Stimulated activated CD4-positive, alpha-beta T cell treated with anti-CD3 and anti-CD28 coated beads, Interleukin-4, amount 100 ng/mL, for 4 hours (primary cell): ENCODE measurements at places on chromosomes 11 and 22.

DNA sequence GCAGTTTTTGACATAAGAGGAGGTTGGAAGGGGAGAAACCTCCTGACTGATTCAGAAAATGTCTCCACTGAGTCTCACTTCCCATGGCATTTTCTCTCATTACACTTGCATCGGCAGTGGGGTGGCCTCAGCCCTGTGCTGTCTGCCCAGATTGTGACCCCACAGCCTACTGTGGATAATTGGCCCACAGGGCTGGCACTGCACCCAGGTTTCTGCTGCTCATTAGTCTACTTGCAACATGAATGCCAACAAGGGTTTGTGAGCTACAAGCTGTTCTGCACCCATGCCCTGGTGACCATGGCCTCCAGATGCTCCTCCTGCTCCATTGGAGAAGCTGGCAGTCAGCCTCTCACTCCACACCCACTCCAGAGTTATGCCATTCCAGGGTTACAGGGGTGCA is 296.0 kb downstream of the CTTN start:
- DNase-seq = no peak

DNA sequence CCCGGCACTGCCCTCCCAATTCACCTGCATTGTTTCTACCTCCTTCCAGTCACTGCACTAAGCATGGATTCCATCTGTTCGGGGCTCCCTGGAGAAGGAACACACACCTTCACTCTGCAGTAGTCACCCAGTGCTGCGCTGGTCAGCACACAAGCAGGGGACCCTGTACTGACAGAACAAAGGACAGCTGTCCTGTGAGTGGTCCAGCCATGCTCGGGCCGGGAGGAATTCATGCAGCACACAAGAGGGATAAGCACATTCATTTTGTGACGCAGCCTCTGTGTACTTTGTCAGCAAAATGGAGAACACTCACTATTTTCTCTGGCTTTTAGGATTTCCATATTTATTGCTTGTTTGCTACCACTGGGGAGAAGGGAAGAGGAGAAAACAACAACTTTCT is 167.3 kb downstream of the NTM start:
- DNase-seq = no peak

DNA sequence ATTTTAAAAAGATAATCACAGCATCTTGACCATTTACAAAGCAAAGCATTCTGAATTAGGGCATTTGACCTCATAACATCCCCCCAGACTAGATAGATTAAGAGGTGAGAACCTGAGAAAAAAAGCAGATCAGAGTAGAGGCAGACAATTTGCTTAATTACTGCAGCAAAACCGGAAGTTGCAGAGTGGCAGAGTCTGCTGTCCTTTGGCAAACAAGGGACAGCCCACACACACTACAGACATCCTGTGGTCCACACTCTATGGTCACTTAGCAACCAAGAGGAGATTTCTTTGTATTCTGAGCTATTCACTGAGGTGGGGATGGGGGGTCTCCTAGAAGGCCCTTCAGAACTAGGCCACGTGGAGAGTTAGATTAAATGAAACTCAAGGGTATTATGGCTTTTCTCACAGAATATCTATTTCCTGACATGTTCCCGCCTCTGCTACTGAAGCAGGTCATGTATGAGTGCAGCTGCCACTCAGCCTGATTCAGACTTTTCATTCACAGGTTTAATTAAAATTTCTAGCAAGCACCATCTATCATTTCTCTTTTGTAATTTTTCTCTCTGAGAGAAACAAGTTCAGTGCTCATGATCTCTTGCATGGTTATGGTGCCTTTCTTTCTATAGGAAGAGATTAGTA is 48.5 kb downstream of the SVIP start:
- no peak for DNase-seq

GRCh38 chr11:132202621-132203020 is 832.2 kb downstream of the NTM start:
- no peak for DNase-seq

- DNase-seq = no peak
These were observed 79.4 kb upstream of the NARS2 start for GRCh38 chr11:78654071-78654470.

DNA sequence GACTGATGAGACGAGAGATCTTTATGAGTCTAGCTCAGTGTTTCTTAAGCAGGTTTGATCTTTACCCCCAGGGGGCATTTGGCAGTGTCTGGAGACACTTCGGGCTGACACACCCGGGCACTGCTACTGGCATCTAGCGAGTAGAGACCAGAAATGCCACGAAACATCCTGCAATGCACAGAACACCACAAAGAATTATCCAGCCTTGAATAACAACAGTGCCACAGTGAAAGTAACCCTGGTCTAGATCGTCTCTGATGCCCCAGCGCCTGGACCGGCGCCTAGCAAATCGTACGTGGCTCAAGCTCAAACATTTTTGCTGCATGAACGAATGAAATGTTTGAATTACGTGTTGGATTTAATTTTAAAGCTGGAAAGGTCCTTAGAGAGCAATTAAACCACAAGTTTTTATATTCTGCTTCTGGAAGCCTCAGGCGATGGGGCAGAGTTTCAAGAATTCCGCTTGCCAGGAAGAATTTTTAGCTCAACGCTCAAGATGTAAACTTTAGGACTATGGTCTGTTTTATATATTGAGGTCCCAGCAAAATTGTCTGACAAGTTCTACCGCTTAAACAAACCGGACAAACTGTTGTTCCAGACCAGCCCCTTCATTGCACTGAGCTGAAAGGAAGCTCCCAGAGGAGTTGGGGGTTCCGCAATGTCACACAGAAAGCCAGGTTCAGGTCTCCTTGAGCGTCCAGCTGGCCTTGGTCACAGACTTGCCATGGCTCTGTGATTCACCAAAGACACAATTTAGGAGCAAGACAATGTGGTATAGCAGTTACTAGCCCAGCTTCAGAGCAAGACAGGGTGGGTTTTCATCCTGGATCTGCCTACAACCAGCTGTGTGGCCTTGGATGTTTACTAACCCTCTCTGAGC is 44.2 kb upstream of the SMTN start:
- DNase-seq = no peak

DNA sequence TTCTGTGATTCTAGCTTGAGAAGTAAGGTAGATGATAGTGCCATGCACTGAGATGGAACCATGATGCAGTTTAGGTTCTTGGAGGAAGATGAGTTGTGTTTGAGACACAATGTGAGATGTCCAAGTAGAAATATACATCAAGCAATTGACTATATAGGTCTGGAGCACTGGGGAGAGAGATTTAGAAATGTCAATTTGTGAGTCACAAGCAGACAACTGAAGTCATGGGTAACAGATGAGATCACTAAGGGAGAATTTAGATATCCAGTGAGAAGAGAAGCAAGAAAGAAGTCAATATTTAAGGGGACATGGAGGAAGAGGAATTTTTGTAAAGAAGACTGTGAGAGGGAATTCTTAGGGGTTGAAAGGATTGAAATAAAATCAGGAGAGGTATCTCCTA is 65.1 kb upstream of the RRAS2 start:
- no peak for DNase-seq

DNA sequence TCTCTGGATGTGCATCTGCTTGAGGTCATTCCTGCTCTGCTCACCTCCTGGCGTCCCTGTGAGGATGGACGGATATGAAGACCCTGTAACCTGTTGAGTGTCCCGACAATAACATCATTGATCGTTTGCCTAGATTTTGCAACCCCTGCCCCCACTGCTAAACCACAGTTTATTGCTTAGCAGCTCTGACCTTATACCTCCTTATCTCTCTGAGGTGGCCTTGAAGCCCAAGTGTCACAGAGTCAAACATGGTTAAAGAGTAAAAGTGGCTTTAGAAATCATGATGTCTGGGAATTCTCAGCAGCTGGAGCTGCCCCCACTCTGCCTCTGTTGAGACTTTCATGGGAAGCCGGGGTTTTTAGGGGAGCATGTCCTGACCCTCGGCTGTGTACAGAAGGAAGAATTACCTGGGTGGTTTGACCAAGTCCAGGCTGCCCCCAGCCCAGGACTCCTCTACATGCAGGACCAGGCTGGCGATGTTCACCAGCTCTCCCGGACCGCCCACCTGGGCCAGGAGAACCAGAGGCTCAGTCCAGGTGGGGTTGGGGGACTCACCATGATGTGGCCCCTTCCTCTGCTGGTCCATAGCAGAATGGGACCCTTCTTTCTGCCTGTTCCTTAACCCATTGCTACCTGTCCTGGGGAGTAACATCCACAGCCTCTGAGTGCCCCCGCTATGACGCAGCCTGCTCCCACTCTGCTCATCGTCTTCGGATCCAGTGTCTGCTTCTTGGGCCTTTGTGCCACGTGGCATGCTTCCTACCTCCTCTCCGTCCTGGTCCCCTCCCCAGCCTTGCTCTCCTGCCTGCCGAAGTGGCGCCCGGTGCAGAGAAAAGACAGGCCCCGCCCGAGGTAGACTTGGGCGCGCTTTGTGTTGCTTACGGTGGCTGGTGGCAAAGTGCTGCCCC is 33.4 kb upstream of the FTH1 start:
- DNase-seq = no peak

- no peak for DNase-seq
These were observed 16.1 kb upstream of the RELT start for GRCh38 chr11:73359930-73360742.

DNA sequence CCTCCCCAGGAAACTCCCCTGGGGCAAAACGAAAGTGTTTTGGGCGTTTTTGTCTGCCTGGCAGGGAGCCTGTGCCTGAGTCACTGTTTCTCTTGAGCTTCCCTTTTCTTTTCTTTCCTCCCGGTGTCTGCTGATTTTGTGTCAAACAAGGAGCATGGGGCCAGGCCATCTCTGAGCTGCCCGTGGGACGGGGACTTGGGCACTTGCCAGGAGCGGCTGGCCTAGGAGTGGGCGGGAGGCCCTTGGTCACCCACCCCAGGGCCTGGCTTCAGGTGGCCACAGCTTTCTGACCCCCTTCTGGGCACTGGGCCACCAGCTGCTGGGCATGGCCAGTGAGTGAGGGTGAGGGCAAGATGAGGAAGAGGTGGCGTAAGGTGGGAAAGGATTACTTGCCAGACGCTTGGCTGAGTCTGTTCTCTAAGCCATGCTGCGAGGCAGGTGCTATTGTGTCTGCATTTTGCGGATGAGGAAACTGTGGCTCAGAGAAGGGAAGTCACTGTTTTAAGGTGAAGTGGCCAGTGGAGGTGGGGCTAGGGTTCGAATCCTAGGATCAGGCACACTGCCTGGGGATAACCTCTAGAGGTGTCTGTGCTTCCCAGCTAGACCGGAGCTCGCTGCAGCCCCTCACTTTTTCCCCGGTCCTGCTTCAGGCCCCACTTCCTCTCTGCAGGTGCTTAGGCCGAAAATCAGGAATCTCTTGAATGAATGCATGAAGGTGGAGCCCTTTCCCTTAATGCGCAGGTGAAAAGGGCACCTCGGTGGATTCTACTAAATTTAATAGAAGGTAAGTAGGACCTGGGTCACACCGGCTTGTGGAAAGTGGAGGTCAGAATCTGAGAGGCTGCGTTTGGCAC is 7.8 kb upstream of the NFAM1 start:
- DNase-seq = no peak

DNA sequence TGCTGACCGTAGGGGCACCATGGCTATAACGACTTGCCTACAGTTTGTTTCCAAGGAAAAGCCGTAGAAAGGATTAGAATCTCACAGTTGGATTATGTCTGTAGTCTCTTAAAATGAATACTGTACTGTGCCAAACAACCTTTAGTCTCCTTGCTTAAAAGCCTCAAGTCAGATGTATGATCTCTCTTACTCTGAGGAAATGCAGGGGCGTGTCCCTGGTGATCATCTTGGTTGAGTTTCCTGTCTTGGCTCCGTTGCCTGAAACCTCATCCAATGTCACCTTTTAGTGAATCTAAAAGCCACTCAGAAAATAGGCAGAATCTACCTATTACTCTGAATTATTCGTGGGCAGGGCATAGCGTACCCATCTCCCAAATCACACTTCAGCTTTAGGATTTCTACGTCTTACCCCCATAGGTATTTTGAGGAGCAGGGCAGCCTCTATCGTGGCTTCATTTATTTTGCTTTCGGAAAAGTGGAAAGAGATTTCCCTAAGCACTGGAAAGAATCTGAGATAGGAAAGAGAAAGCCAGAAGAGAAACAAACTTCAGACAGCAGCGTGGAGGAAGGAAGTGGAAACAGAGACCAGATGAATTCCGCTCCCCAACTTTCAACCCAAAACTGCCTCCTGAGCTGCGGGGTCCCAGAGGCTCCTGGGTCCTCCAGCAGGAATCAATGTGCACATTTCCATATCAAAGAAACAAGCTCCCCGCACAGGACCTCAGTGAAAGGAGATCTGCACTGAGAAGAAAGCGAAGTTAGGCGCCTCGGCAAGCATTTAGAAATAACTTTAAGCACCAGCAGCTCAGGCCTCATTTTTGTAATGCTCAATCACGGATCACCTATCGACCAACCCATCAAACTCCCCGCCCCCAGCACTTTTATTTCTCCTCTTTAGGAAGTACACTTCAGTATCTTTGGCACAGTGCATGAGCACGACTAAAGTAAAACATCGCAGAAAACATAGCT is 245.8 kb downstream of the ETS1 start:
- DNase-seq = peak; percentile 61

DNA sequence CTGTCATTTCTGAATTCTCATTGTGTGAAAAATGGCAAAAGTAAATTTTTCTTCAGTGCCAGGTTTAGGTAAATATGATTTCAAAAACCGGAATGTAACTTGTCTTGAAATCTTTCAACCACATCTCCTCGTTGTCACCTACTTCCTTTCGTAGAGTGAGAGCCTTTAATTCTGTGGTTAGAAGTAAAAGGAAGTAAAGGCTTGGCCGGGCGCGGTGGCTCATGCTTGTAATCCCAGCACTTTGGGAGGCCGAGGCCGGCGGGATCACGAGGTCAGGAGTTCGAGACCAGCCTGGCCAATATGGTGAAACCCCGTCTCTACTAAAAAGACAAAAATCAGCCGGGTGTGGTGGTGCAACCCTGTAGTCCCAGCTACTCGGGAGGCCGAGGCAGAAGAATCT is 29.8 kb downstream of the SGSM3 start:
- no peak for DNase-seq

DNA sequence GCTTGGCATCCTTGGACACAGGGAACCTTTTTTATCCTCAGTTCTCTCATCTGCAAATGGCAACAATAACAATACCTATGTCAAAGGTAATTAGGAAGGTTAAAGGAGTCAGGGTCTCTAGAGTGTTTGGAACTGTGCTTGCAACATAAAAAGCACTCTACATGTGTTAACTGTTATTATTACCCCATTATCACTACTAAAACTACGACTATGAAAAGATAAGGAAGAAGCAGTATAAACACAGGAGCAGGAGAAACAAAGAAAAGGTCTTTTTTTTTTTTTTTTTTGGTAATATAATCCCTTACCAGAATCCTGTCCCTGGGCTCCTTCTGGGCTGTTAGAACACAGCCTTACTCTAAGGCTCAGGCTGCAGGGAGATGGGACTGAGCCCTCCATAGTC is 348.2 kb downstream of the CADM1 start:
- DNase-seq = no peak
